ENCODE measurements at places on chromosomes 7 and 10.
A peak's percentile ranks its signal among the peaks of the same experiment; 100 is the strongest.

- peak; percentile 28 for DNase-seq
These were observed 89.3 kb upstream of the DIP2C start for GRCh38 chr10:778626-779330.

DNA sequence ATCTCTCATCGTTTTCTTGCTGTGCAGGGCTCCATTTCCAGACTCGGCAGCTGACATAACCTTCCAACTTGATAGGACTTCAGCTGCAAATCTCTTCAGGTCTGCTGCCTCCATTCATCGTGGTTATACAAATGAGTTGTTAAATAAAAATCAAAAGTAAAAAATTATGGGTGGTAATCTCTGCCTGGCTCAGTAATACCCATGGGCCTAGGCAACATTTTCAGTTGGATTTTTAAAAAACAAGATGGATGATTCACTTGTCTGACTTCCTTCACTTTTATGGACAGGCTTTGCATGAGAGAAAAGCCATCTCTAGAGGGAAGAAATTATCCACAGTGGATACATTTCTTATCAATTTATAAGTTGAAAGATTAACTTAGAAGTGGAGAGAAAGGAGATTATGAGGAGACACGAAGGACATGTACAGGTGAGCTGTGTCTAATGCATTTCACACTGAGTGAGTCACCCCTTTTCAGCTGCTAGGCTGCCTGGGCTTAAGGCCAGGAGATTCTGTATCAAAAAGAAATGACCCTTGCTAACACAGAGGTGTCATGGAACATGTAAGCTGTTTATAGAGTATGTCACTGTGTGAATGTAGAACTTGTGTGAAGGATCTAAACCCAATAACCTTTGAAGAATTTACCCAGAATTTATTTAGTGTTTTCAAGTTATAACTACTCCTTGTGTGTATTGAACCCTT, 495.1 kb downstream of the AUTS2 start:
- no peak for DNase-seq

DNA sequence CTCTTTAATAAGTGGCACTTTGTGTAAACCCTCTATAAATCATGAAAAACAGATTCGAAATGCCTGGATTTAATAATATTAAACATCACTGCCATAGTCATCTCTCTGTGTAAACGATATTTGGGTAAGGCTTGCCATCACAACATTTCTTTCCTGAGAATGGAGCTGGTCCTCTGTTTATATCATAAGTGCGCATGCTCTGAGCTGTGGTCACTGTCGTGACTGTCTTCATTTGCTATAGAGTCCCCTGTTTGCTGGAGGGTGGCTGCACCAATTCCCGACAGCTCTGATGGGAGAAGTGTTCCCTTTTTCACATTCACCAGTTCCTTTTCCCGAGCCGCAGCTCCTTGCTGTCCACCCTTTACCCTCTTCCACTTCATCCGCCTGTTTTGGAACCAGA, 50.4 kb upstream of the AGMO start:
- no peak for DNase-seq

DNA sequence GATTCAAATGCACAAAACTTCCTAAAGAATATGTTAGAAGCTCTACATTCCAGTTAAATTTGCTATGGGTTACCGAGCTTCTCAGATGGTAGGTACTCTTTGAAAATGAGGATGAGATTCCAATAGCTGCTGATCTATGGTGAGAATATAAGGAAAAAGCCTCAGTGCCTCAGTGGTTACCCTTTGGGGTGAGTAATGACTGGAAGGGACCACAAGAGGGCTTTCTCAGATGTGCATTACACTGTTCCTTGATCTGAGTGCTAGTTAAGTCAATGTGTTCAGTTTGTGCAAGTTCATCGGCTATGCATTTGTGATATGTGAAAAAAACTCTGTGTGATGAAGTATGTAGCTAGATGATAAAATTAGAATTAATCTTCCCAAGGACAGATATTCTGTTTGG, 3.5 kb downstream of the NRCAM start:
- peak; percentile 40 for DNase-seq

- DNase-seq: no peak
These were observed 362.7 kb downstream of the DNAJB6 start for GRCh38 chr7:157699357-157700013.

GRCh38 chr10:3757638-3758490, 27.1 kb downstream of the KLF6 start:
- no peak for DNase-seq

- no peak for DNase-seq
These were observed 1291.6 kb upstream of the AUTS2 start for GRCh38 chr7:68306692-68307107.

All from IMR-90 (cell line).